Activated naive CD8-positive, alpha-beta T cell treated with anti-CD3 and anti-CD28 coated beads, Interleukin-2, amount 10 ng/mL, durations not matched to agents 7 days and 5 days (primary cell): ENCODE measurements at places on chromosomes 1 and 21. TPM values are rescaled to one million over a fixed set of nuclear protein-coding genes. Genes with fewer than 3 reads are reported as not detected.

CFHR3 gene
- total RNA-seq: not detected

- no peak for DNase-seq
Observed at GRCh38 chr1:179761296-179761695, 18.2 kb downstream of the FAM163A start.

DNA sequence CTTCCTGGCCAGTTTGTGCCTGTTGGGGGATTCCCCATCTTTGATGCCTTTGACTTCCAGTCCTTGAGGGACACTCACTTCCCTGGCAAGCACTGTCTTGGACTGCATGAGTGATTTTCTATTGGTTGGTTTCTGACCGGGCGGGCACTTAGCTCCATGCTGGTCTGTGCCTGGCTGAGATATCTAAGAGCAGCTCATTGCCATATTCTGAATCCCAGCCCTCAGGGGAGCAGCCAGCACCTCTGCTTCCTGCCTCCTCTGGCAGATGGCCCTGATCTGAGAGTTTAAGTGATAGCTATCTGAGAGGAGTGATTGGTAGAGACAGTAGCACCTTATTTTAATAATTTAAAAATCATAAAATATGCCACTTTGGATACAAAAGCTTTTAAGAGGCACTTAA lies 52.5 kb downstream of the DISC1 start:
- DNase-seq: no peak

GRCh38 chr1:78222225-78222959 lies 176.6 kb downstream of the GIPC2 start:
- no peak for DNase-seq

DNA sequence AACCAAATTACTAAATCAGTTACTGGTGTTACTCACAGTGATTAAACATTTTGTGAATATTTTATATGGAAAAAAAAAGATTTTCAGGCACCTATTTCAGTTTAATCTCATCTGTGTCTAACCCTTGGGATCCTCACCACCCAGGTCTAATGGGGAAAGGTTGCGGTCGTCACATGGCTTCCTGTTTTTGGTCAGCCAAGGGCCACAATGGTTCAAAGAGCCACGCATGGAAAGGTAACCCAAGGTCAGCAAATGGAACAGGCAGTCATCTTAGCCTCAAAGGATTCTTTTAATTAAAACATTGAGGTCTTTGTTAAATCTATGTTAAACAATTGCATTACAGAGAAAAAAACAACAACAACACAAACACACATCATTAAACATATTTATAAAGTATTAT lies 21.9 kb downstream of the SRSF4 start:
- DNase-seq: no peak

RHCE gene
- 0.17 TPM for total RNA-seq

NPHS2 gene
- total RNA-seq: not detected

DNA sequence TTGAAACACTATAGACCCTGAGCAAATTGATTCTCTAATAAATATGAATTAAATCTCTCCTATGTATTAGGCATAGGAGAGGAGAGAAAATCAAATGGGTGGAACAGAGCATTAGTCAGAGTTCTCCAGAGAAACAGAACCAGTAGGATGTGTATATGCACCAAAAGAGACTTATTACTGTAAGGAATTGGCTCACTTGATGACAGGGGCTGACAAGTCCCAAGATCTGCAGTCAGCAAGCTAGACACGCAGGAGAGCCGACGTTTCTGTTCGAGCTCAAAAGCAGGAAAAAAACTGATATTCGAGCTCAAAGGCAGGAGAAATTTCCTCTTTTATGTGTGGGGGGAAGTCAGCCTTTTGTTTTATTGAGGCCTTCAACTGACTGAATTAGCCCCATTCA lies 259.2 kb upstream of the KAZN start:
- DNase-seq: no peak

- no peak for DNase-seq
Observed at GRCh38 chr1:153368495-153368894, 6.9 kb downstream of the S100A12 start.

DNA sequence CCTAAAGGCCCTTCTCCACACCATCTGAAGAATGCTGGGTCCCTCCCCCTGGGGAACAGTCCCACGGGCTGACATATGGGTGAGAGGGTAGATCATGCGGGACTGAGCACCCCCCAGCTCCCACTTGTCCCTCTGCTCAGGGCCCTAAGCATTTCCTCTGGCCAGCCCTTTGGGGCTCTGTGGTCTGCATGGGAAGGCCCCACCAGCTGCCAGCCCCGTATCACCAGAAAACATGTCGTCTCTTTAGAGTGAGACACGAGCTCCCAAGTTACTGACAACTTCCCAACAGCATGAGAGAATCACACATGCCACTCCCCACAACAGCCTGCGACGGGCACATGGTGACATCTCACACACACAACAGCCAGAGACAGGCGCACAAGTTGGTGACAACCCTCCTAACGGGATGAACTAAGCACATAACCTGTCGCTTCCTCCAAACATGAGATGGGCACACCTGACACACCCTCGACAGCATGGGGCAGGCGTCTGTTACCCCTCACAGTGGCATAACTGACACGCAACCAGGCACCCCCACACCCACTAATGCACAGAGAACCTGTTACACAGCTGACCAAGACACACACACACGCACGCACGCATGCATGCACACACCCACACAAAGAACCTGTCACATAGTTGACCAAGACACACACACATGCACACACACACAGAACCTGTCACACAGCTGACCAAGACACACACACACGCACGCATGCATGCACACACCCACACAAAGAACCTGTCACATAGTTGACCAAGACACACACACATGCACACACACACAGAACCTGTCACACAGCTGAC lies 41.2 kb downstream of the AHDC1 start:
- no peak for DNase-seq

DNA sequence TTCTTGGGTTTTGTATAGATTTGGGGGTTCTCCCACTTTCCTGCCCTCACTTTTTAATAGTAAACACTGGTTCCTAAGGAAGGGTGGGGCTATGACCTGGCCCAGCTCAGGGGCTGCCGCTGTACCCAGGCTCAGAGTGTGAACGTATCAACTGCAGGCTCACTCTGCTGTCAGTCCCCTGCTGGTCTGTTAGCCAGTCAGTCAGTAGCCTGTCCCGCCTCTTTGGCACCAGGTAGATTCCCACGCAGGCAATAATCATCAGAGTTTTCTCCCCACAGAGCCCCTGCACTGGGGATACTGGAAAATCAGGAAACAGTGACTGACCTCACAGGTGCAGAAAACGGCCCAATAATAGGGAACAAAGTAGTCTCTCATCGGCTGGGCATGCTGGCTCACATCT lies 15.0 kb upstream of the ALPL start:
- no peak for DNase-seq

DNA sequence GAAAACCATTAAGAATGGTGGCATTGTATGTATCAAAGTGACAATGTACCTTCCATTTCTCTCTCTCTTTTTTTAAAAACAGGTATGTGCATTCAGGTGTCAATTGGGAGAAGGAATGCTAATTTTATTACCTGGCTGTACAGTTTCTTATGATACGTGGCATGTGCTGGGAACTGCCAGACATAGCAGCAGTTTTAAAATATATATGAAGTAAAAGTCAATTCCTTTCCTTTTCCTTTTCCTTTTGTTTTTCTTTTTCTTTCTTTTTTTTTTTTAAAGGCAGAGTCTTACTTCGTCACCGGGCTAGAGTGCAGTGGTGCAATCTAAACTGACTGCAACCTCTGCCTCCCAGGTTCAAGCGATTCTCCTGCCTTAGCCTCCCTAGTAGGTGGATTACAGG lies 37.0 kb downstream of the SPEN start:
- DNase-seq: no peak
